Activated CD4-positive, alpha-beta T cell treated with anti-CD3 and anti-CD28 coated beads, Interleukin-2, amount 10 ng/mL, durations not matched to agents 7 days and 5 days (primary cell): ENCODE measurements at places on chromosomes 1 and 21.

DNA sequence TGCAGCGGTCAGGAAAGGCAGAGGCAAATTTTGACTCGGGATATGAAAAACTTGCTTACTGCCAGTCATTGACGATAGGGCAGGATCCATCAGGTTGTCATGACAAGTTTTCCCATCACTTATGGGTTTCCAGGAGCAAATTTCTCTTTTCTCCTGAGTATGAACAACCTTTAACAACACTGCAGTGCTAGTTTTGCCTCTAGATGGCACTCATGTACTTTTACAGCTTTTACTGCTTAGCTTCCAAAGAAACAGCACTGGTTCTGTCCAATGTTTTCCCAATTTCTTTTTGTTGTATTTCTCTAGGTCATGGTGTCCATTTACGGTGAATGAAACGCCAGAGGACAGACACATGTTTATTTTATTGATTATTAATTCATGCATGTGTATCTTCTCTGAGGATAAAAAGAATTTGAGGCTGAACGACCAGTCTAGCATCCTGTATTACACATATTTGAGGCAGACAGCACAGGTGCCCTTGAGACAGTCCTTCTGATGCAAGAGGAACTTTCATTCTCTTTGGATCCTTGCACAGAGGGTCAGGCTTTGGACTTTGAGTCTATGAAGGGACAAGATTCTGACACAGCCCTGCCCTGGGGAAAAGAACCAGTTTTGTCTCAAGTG, 112.3 kb upstream of the TRABD2B start:
- peak; percentile 30 for DNase-seq

GRCh38 chr1:22043198-22043769, 9.2 kb upstream of the CDC42 start:
- DNase-seq: no peak

DNA sequence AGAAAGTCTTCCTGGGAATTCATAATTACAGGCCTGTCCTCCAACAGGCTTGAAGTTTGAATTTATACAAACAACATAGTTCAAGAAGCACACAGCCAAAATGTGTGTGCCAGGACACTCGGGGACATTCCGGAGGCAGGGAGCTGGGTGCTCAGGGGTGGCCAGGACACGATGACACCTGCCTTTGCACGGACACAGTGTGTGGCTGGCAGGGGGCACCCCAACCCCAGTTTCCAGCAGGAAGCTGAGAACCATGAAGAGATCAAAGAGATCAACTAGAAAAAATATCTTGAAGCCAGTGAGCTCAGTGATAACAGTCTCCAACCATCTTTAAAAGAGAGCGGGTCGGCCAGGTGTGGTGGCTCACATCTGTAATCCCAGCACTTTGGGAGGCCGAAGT, 32.5 kb upstream of the TRAPPC10 start:
- no peak for DNase-seq

DNA sequence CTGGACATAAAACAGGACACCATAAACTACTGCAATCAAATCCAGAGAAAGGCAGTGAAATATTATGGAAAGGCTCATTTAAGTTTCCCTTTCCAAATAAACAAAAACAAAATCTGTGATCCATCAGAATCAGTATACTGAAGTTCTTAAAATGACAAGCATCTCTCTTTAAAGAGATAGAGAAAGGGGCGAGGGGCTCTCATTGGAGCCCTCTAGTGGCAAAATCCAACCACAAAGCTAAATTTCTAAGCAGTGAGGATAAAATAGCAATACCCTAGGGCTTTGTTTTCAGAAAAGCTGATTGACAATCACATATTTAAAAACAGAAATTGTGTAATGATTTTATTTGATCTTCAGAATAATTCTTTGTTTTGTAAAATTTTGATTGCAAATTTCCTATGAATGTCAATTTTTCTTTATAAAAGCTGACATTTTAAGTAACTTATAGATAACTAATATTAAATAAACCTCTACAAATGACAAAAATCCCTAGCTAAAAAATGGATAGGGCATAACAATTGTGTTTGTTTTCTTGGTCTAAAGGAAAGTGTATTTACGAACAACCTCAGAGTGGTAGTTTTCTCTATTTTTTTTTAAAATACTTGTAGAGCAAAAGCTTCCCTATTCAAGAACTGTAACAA, 138.2 kb downstream of the COL24A1 start:
- peak; percentile 12 for DNase-seq

- no peak for DNase-seq
Measured at GRCh38 chr1:20665726-20666125, 4.6 kb upstream of the DDOST start.

DNA sequence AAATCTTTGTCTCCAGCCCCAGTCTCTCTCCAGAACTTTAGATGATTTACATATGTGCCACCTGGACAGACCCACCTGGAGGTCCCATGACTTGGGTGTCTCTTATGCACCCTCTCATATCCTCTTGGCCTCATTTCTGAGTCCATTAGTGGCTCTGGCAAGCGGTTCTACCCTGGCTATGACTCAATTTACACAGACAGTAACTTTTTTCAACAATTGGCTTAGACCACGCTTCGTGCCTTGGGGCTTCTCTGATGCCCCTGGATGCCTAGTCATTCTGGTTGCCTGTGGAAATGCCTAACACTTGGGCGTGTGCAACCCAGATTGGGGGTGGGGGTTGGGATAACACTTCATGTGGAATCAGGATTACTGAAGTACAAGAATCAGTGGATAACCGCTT, 57.1 kb upstream of the GADD45A start:
- no peak for DNase-seq

- no peak for DNase-seq
Measured at GRCh38 chr1:213519098-213519497, 468.1 kb downstream of the RPS6KC1 start.

DNA sequence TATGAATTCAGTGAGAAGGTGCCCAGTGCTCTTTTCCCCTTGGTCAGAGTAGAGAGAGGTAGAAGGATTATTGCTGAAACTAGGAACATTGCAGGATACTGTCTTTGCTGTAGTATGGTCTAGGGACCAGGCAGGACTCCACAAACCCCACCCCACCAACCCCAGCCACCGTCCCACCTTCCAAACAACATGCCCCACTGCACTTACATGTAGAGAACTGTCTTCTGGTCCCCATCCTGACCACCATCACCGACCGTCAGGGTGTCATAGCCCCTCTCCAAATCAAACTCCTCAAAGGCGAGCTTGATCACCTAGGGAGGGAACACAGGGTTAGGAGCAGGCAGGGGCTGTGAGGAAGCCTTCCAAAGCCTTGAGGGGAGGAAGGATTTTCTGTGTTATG, 71.7 kb upstream of the HMGB4 start:
- no peak for DNase-seq

DNA sequence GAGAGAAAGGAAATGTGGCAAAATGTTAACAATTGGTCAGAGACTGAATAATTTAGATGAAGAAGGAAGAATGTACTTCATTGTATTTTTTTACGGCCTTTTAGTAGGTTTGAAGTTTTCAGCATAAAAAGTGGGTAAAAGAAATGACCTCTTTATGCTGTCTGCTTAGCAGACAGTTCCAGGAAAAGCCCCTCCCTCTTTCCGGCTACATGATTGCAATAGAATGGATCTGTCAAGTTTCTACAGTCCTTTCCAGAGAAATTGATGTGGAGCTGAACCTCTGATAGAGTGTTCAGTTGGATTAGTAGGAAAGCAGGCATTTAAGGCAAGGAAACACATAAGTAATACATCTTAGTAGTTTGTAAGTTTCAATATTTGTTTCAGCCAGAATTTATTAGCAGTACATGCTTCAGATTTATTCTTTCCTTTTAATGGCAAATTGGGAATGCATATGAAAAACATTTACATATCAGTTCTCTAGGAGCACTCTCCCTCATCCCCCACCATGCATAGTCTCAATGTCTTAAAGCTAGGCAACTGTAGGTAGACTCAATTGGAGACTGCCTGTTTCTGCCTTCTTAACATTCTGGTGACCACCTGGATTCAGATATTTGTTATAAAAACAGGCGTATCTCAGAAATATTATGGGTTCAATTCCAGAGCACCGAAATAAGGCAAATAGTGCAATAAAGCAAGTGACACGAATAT, 36.4 kb downstream of the HS2ST1 start:
- DNase-seq: no peak

DNA sequence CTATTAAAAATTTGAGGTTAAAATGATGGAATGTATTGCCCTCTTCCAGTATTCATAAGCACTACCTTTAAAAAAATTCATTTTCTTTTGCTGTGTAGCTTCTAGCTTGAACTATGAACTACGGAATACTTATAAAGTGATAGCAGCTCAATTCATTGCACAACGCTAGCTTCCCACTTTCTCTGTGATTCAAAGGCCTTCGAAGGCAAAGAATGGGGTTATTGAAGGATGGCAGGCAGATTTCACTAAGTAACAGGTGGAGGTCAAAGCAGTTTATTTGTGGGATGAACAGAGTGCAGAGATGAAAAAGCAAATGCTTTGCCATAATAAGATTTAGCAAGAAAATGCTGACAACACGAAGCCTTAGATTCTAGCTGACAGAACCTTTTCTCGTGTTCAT, 290.6 kb downstream of the NFIA start:
- no peak for DNase-seq

GRCh38 chr1:206106328-206107167, 10.6 kb downstream of the AVPR1B start:
- peak; percentile 85 for DNase-seq

DNA sequence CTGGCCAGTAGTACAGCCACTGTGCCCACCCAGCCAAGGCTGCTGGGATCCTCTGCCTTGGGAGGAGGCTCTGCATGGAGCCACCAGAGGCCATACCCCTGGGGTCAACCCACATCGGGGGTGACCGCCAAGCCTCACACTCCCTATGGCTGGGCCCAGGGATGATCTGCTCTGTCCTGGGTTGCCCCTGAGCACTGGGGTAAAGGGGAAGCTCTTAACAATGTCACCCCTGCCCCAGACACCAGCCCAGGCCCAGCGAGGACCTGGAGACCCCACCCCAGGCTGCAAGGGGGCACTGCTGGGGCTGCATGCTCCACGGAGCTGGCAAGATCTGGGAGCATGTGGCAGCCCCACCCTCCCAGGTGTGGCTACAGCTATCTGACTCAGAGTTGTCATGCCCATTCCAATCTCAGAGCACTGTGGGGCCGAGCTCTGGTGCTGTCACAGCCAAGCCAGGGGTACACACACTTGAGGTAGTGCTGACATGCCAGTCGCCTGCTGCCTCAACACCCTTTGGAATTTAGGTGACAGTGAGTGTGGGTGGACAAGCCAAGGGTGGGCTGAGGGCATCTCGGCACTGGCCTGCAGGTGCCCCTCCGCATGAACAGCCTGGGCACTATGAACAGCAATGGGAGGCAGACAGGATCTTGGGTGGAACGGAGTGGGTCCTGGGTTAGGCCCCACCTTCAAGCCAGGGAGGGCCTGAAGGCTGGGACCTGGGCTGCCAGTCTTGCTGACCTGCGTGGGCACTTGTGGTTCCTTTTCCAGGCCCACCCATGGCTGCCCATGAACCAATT, 427.7 kb downstream of the LRRIQ3 start:
- DNase-seq: no peak

GRCh38 chr1:224199679-224200078, 16.6 kb downstream of the DEGS1 start:
- DNase-seq: no peak
